Activated B cell treated with CpG ODN at 0.5 μM for 24 hours (primary cell): ENCODE measurements at places on chromosomes 1 and 21. TPM values are rescaled to one million over a fixed set of nuclear protein-coding genes. Genes with fewer than 3 reads are reported as not detected.
A peak's percentile ranks its signal among the peaks of the same experiment; 100 is the strongest.

DNA sequence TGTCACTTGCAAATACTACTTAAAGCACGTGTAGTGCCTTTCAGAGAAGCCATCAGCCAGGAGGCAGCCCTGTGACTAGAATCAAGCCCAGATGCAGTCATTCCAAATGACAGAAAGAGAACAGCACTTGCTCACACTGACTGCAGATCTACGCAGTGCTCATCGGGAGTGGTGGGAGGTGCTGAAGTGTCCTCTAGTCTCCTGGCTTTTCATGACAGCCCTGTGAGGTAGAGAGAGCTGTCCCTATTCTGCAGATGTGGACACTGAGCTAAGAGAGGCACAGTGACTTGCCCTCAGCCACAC, 62.3 kb upstream of the EDN2 start:
- peaks cover 39% of the 10 kb centered on the region for H3K4me1 ChIP-seq
- no peak for DNase-seq
- peaks cover 22% of the 10 kb centered on the region for H3K36me3 ChIP-seq
- no peak overlapping the region for H3K27ac ChIP-seq
- no peak overlapping the region for H3K4me3 ChIP-seq

DNA sequence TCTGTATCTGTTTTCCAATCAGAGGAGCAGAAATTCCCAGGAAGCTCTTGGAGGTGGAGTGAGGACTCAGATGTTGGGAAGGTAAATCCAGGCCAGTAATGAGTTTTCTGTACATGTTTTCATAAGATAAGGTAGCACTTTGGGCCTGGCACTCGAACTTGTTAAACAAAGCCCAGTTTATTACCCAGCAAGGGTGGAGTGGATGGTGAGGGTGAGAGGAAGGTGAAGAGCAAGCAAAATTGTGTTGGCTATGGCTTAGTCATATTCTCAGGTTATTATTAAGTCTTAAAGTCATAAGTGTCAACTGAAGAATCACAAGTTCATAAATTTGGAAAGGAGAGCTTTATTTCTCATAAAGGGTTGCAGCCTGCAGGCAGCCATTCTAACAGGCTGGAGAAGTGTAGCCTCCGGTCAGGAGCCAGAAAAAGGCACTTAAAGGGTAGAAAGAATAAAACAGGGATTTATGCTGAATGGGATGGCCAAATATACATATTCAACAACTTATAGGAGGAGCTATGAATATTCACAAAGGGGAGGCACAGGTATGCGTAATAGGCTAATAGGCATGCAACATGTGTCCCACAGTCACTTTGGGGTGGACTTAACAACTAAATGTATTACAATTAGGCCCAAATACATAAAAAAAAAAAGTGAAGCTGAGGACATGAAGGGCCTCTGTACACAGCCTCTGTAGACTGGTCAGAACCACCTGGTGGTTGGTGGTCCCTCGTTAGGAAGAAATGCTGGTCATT, 523.9 kb downstream of the LMO4 start:
- no peak for DNase-seq
- H3K36me3 ChIP-seq, result no peaks in the 10 kb centered on the region
- no peaks in the 10 kb centered on the region for H3K27me3 ChIP-seq
- no peaks in the 10 kb centered on the region for H3K4me1 ChIP-seq
- no peak overlapping the region for H3K4me3 ChIP-seq

DNA sequence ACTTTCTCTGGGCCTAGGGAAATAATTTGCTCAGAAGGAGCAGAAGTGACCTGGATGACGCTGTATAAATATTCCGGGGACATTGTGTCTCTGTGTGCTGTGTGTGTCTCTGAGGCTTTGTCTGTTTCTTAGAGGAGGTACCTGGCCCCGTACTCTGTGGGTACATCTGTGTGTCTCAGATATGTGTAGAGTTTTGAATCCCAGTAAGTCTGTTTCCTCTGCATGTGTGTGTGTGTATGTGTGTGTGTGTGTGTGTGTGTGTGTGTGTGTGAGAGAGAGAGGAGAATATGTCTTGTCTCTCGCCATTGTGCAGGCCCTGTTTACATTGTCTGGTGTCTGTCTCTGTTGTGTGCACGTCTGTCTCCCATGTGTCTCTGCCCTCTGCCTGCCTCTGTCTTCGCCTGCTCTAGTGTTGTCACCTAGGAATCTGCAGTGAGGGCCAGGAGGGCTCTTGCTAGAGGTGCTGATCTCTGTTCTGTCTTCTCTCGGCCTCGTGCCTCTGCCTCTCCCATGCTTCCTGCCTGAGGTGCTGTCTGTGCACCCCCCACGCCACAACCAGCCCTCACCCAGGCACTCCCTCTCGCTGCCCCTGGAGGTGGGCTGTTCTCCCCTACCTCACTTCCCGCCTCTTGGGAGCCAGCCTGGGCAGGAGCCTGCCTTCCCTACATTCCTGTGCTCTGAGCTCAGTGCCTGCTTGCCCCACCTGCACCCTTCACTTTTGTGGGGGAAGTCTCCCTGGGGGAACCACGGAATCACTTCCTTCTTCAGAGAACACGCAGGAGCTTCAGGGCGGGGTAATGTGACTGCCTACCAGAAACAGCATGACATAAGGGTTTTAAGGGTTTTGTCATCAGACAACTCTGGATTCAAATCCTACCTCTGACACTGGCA, 5.9 kb downstream of the MAP7D1 start:
- DNase-seq, result peak; percentile 50
- peaks cover 69% of the 10 kb centered on the region for H3K4me1 ChIP-seq
- peak overlapping the region; percentile 65 for H3K4me3 ChIP-seq
- peaks cover 8% of the 10 kb centered on the region for H3K36me3 ChIP-seq

TRAPPC10 gene
- 77.8 and 96.0 TPM in 2 replicates for total RNA-seq
